Kidney tubule cell (primary cell): ENCODE measurements at places on chromosomes 1 and 21.
A peak's percentile ranks its signal among the peaks of the same experiment; 100 is the strongest.

- peak; percentile 78 for DNase-seq
Measured at GRCh38 chr1:181038399-181038873, 4.7 kb downstream of the MR1 start.

- DNase-seq: no peak
Measured at GRCh38 chr1:86666368-86666767, 38.0 kb upstream of the SH3GLB1 start.

- DNase-seq: no peak
Measured at GRCh38 chr1:235642011-235642942, 7.3 kb downstream of the GNG4 start.

DNA sequence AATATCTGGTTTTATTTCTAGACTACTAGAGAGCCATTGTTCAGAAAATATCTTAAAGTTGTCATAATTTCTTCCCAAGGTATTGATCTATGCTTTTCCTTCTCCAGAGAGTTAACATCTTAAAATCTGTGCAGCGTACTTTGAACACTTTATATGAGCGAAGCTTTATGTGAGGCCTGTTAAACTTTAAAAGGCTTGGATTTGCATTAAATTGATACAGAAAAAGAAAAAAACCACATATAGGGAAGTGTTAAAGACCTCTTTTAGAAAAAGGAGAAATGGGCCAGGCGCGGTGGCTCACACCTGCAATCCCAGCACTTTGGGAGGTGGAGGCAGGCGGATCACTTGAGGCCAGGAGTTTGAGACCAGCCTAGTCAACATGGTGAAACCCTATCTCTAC, 59.2 kb upstream of the MORC3 start:
- DNase-seq: no peak
